Smooth muscle cell of the brain vasculature (primary cell): ENCODE measurements at places on chromosomes 3 and 15.

GRCh38 chr15:48785195-48785594 is 25.7 kb downstream of the CEP152 start:
- no peak for DNase-seq

DNA sequence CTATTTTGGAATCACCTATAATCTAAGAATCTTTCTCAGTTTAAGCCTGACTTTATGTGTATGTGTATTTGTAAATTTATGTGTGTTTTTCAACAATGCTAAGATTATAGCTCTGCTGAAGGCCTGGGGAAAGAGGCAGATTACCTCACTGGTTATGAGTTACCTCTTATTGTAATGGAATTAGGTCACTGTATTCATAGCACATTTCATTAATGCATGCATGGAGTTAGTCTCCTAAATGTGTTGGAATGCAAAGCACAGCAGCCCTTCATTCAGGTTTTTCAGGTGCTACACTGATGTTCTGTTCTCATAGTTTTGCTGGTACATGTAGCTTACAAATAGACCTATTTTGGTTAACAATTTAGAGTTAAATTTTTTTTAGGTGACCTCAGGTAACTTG is 9.5 kb downstream of the GPR87 start:
- DNase-seq = no peak

DNA sequence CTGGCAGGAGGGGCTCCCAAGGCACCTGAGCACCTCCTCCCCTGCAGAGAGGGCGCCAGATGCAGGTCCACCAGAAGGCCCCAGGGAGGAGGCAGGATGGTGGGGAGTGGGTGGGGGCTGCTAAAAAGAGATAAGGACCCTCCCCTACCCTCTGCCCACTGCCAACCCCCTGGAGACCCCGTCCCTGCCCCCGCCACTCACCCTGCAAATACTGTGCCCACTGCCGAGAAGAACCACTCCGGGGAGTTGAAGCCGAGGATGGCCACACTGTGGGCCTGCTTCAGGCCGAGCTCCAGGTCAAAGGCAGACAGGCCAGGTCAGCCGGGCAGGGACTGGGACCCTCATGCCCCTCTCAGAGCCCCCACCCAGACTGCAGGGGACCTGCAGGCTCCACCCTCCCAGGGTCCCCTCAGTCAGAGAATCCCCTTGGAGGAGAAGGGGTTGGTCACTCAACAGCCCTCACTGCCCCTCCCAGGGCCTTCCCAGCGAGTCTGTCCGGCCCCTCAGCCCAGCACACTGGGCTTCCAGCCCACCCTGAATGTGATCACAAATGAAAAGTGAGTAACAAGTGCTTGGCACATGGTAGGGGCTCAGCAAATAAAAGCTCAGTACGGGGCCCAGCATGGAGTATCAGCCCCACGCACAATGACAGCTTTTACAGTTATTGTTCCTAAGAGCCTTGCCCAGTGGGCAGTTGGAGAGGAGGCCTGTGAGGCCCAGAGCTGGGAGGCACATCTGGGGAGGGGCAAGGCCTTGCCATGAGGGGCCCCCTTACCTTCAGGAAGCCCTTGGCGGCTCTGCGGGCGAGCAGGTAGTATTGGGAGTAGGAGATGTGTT is 40.4 kb downstream of the ACSBG1 start:
- no peak for DNase-seq

DNA sequence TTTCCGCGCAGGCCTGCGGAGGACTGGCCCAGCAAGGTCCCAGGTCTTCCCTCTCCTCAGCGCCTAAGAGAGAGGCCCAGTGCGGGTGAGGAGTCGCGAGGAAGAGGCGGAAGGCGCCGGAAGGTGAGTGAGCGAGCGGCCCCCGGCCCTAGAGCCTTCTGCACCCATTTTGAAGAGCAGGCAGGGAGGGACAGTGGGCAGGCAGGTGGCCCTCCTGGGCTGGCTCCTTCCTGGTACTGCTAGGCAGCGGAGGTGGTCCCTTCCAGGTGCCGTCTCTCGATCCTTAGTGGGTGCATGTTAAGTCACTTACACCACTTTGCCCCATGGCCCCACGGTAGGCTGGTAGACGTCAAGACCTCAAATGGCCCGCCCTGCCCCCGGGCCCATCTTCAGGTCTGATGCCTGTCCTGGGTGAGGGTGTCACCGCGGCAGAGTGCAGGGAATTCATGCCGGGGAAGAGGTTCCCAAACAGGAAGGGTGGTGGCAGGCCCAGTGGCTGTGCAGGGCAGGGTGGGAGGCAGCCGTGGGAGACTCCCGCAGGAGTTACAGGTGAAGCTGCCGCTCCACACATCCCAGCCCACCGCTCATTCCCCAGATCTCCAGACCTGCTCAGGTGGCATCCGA is 14.4 kb downstream of the PAK6 start:
- no peak for DNase-seq

DNA sequence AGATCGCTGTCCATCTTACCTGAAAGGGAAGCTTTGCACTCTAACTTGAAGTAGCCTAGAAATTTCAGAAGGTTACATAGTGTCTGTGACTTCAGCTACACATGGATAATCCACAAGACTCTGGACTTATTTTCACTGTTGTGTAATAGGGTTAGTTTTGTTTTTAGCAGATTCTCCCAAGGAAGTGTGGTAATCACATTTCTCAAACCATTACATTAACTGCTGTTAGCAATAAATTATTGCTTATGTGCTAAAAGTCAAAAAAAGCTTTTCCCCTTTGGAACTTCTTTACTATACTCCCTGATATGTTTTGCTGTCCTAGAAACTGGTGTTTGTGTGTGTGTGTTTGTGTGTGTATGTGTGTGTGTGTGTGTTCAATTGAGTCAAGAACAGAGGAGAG is 351.8 kb upstream of the TPRG1 start:
- DNase-seq = no peak

DNA sequence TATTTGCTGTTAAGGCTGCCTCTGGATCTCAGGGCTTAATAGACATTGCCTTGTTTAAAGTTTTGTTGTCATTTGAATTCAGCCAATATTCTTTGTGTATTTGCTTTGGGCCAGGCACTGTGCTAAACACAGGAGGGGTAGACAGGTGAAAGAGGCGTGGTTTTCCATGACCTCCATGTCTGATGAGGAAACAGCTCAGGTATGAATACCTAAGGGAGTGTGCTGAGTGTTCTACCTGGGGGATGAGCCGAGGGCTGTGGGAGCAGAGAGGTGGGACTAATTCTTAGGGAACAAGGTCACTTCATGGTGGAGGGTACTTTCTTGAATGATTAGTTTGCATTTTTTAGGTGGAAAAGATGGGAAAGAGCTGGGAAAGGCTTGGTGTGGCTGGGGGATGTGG is 108.2 kb downstream of the THSD4 start:
- DNase-seq = no peak
